ENCODE measurements at places on chromosomes 7 and 10.

DNA sequence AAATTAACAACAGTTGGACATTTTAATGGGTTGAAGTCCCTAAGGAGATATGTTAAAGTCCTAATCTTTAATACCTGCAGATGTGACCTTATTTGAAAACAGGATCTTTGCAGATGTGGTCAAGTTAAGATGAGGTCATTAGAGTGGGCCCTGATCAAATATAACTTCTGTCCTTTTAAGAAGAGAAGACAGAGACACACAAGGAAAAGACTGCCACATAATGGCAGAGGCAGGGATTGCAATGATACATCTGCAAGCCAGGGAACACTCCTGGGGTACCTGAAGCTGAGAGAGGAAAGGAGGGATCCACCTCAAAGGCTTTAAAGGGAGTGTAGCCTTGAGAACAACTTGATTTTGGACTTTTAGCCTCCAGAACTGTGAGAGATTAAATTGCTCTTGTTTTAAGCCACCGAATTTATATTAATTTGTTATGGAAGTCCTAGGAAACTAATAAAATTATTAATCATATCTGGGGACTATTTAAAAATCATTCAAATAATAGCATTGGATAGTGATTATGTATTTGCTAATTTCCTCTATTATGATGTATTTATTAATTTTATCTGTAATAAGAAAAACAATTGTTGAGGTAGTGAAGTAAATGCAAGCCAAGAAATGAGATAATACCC, 700.0 kb upstream of the PCDH15 start:
- no peak for DNase-seq

DNA sequence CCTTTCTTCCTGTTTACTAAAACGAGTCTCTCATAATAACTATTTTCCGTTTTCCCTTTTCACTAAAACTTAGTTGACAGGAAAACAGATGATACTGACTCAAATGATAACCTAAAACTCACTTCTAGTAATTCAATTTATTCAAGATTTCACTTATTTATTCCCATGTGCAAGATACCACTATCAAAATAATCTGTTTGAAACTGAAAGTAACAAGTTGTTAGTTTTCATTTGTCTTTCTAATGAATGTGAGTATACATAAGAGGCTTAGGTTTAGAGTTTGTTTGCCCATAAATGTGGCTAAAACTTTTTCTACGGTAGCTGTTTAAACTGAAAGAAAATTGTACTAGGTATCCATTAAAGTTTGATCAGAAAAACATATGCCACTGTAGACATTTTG, 314.9 kb upstream of the STEAP1 start:
- no peak for DNase-seq

GRCh38 chr10:79131836-79132631, 63.3 kb downstream of the ZMIZ1 start:
- DNase-seq: no peak

GRCh38 chr7:1618475-1618874, 48.6 kb upstream of the PSMG3 start:
- DNase-seq: no peak

DNA sequence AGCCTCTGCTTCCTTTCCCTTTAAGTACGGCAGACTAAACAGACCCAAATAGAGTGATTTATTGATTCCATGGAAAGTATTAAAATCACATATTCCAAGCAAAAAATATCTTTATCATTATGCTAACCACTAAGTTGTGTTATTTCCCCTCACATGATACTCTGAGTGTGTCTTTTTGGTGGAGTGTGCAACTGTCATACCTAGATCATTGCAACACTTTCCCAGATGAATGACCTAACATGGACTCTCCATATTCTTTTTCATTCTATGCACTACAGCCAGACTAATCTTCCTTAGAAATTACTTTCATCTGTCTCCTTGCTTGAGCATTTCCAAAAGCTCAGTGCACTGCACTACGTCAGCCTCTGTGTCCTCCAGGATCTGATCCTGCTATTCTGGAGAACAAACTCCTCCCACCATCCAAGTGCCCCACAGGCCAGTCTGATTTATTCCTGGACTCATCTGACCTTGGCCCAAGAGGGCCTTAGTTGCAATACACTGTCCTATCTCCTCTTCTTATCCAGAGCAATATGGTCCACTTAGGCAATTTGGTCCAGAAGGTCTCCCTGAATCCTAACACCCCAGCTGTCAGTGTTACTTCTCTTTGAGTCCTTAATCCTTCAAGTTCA, 263.3 kb upstream of the KLF6 start:
- no peak for DNase-seq

DNA sequence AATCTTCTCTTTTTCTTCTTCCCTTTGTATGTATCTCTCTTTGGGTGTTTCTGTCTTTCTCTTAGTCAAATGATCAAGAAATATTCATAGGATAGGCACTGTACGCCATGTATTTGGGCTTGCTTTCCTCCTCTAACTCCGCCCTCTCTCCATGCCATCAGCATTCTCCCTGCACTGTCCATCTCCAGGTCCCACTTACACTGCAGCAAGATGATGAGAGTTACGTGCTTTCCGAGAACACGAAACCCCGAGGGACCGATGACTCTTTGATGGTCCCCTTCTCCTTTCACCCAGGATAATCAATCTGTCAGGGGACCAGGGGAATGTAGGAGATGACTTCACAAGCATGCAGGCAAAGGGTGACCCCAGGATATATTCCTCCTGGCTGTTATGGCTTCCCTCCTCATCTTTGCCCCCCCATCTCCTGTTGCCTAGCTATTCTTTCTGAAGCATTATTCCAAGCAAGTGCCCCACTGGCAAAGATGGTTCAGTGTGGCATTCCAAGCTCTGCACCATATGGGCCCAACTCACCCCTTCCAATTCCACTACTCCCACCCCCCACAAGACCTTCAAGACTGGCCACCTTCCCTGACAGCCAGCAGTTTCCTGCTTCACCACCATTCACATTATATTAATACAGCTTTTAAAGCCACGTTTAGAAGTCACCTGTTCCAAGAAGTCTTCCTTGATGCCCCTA, 40.0 kb downstream of the HIF1AN start:
- DNase-seq: no peak

DNA sequence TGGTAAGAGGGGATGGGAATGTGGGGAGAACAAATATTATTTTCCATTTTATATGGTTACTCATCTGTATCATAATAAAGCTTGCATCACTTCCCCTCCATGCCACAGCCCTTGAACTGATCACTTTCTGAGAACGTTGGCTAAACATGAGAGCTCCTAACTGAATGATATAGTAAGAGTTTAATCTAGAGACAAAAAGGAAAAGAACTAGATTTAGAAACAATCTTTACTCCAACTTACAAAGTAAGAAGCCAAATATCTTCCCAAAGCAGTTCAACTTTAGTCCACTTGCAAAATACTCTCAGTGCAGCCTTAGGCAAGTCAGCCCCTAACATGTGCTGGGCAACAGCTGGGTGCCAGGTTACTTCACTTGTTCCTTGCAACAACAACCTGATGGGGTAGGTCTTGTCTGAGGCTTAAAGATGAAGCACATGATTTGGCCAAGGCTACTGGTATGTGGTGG, 20.3 kb downstream of the SMURF1 start:
- DNase-seq: no peak

Data from NCI-H1694 (cell line).